CD4-positive, alpha-beta T cell treated with Interleukin-4 for 4 hours (primary cell): ENCODE measurements at places on chromosomes 11 and 22.

GRCh38 chr11:64415286-64415685 lies 56.3 kb downstream of the RPS6KA4 start:
- no peak for DNase-seq

DNA sequence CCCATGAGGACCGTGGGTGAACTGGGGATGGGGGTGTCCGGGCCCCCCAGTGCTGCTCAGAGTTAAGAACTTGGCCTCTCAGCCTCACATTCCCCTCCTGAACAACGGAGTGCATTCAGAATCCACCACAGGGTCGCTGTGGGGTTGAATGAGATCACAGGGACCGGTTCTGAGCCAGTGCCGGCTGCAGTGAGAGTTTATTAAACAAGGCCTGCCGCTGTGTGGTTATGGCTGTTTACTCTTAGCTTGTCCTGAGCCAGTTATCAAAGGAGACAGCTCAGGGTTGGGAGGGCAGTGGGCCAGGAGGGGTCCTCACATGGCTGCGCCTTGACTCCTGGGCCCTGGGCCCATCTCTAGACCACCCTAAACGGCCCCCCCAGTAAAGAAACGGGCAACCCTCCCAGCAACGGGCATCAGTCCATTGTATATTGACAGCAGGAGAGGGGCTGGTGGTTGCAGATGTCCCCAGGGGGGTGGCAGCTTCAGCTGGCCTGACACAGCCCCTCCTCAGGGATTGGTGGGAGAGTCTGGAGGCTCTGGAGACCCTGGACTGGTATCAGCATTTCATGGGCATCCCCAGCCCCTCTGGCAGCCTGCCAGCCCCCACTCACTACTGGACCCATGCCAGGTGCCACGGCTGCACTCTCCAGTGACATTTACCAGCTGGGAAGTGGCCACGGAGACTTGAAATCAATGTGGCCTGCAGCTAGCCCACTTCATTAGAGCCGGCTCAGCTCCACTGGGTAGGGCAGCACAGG lies 15.1 kb upstream of the CABP7 start:
- no peak for DNase-seq

DNA sequence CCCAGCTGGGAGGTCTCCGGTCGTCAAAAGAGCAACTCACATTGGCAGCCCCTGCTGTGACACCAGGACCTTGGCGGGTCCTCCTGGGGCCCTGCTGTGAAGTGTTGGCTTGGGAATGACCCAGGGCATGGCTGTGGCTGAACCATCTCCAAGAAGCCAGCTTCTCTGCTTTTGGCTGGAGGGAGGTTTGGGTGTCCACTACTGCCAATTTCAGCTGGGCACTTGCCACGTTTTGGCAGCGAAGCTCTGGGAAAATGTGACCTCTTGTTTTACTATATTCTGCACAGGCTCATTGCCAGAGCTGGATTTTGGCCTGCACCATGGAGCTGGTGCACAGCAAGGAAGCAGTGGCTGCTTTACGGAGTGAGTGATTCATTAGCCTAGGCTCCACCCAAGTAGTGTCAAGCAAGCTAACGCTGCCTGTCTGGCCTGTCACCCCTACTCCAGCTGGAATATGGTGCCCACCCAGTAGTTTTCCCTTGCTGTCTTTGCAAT lies 24.3 kb upstream of the SMCO4 start:
- no peak for DNase-seq

- no peak for DNase-seq
Observed at GRCh38 chr11:2400762-2401435, 349 bp downstream of the TSSC4 start.

- DNase-seq, result no peak
Observed at GRCh38 chr11:24390016-24390415, 106.8 kb upstream of the LUZP2 start.

GRCh38 chr11:6735306-6735705 lies 36.5 kb downstream of the OR2AG2 start:
- peak; percentile 63 for DNase-seq

GRCh38 chr22:25362215-25362882 lies 142.9 kb downstream of the CRYBB2 start:
- DNase-seq, result peak; percentile 53

DNA sequence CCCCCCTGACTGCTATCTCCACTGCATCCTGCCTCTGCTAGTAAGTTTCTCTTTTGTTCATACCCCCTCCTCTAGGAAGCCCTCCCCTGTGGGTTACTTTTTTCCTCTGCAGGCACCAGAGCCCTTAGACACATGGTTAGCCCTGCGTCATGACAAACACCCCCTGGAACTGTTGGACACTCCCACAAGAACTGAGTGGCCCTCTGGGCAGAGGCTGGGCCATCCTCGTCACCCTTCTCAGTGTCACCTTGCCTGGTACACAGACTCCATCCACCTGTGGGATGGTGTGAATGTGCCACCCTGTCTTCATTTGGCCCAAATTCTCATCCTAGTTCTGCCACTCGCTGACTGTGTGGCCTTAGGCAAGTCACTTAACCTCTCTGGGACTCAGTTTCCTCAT lies 4.1 kb upstream of the RAB3IL1 start:
- no peak for DNase-seq

DNA sequence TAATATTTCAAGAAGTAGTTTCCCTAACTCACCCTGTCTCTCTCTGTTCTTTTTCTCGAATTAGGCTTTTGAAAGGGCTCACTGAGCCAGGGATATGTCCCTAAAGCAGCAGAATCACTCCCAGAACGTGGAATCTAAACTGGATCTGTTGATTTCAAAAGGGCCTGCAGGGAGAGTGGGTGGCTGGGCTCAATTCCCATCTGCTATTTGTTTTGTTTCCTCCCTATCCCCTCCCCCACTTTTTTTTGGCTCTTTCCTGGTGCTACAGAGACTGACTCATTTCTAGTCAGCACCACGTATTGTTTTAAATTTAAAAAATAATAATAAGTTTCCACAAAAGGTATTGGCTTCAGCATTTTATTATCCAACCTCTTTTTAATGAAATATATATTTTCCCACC lies 961.5 kb downstream of the FAM181B start:
- no peak for DNase-seq

GRCh38 chr11:18368221-18368620 lies 26.1 kb upstream of the LDHA start:
- DNase-seq, result peak; percentile 17

- DNase-seq, result no peak
Observed at GRCh38 chr11:113419454-113420003, 31.9 kb downstream of the ANKK1 start.

DNA sequence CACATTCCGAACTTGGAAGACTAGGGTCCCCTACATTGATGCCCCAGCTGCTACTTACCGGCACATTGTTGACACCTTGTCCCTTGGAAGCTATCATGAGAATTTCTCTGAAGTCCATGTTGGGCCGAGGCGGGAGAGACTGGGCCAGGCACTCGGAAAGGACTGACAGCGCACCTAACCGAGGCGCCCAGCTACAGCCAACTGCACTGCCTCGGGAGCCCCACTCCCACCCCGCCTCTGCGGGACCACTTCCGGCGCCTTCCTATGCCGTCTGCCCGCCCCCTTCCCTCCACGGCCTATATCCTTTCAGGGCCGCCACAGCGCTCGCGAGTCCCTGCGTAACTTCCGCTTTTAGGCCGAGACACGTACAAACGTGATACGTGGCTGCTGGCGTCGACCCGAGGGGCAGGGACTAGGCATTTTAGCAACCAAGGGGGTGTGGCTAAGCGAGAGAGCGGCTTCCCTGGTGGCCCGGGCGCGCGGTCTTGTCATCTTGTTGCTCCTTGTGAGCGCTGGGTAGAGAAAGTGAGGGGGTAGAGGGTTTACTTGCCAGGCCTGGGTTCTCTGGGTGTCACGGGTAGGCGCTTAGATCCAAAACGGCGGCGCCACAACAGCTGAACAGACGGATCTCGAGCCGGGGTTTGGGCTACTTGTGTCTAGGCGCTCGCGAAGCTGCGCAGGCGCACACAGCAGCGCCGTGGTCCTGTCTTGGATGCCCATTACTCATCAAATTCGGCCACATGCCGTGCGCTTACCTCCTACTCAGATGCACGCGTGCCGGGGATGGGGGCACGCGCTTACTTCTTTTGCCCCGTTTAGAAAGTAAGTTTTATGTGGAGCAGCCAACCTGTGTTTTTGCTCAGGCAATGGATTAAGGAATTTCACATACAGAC lies at the start of gene SPTY2D1:
Gene SPTY2D1 (minus strand): TSS at position 203 of the 893 bp plus-strand sequence. CDS start 85 bp downstream, at position 118.
- peak; percentile 98 for DNase-seq

DNA sequence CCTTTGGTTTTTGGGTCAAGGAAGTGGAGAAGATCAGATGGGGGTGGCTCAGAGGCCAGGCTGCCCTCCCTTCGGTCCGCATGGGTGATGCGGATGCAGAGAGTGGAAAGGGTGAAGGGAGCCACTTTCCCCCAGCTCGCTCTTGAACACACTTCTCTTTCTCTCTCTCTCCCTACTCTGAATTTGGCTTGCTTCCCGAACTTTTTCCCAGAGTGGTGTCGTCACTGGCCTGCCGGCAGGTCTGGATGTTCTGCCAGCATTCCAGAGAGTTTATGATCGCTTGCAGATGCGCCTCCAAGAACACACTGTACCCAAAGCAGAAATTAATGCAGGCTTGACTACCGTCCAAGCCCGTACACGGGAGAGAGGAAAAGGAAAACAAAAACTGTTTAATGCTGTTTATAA lies 103.2 kb downstream of the ZBTB16 start:
- DNase-seq, result no peak

DNA sequence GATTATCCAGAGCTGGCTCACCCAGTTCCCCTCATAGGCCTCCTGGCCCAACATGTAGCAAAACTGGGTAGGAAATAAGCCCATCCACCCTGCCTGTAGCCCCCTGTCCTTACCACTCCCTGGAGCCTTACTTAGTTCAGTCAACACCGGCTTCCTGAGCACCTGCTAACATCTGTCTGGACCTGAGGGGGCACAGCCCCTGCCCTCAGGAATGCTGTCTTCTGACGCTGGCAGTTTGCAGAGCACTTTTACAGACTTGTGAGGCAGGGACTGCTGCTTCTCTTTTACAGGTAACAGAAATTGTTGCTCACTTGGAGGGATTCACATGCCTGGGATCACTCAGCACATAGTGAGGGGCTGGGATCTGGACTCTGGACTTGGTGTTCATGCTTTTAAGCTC lies 152.0 kb upstream of the TBCEL start:
- no peak for DNase-seq

DNA sequence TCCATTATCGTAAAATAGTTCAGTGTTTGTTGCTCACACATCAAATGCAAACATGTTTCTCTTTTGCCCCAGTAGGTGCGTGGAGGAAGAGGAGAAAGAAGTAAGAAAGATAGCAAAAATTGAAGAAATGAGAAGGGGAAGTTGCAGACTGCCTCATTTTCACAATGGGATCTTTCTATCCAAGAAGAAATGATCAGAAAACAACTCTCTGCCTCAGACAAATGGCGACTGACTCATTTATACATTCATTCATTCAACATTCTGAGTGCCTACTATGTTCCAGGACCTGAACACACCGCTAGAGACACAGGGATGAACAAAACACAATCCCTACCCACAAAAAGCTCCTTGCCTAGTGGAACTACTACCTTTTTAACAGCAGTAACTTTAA lies 367 bp downstream of the HPS5 start:
- DNase-seq, result no peak

DNA sequence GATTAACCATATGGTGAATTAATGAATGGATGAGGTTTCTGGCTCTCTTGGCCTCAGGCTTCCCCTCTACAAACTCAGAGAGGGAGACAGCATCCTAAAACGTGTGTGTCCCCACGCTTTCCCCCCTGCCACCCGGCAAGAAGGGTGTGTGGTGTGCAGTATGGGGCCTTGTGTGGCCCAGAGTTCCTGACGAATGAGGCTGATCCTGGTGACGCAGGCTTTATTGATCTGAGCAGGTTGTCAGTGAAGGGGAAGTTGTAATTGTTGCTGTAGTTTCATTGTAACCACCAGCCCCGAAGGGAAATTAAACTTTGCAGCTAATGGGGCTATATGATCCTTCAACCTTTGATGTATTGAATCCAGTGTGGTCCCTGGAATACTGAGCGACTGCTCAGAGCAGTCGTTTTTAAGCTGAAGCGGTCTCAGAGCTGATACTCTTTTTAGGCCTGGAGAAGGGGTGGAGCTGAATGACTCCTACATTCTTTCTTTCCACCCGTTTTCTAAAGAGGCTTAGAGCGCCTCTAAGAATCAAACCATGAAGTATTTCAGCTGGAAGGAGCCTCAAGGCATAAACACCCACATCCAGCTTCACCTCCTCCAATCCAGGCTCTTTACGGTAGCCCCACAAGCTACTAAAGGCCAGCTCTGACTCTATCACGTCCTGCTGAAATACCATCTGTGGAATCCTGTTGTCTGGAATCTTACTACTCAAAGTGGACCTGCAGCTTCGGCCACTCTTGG lies 284.7 kb downstream of the MIAT start:
- DNase-seq, result no peak

GRCh38 chr11:100716838-100717237 lies 29.8 kb downstream of the ARHGAP42 start:
- DNase-seq, result no peak

DNA sequence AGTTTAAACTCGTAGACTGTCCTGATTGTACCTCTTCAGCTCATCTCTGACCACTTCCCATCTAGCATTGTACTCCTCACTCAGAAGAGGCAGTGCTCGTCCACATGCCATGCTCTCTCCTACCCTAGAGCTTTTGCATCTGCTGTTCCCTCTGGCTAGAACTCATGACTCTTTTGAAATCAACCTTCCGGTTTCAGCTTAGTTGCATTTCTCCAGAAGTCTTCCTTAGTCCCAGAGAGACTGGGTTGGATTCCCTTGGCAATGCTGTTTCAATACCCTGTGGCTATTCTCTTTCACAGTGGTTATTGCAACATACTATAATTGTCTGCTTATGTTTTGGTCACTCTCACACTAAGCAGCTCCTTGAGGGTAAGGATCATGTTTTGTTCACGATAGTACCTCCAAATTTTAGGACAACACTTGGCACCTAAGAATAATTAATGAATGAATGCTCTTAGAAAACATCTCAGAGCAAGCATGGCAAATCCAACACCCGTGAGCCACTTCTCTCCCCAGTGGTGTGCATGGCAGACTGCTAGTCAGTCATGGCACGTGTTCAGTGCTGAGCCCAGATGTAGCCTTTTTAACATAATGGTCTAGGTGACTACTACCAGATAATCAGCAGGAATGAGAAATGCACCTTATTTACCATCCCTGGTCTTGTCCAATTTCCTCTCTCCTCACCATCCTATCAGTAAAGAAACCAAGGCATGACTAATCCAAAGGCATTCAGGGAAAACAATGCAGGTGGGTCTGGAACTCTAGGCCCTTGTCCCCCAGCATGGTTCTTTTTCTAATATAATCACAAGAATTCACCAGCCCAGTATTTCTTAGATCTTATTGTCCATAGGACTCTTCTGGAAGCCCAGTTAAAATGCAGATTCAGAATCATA lies 14.5 kb downstream of the SEPTIN3 start:
- no peak for DNase-seq

DNA sequence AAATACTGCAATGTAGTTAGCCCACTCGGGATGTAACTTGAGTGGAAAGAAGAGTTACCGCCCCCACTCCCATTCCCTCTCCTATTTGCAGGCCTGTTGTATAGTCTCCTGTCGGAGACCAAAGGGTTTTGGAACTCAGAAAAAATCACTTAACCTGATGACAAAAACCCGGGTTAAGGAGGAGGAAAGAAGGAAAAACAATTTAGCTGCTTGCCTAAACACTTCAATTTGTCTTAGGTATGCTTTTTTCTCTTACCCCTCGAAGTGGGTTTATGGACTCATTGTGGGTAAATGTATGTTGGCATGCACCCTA lies 2.2 kb downstream of the YAP1 start:
- DNase-seq, result no peak

GRCh38 chr11:76665921-76666351 lies 4.6 kb downstream of the LRRC32 start:
- no peak for DNase-seq

GRCh38 chr22:46674367-46674781 lies 54.2 kb downstream of the GRAMD4 start:
- DNase-seq, result peak; percentile 76
